SHP77 (cell line): ENCODE measurements at places on chromosomes 2 and 18.

DNA sequence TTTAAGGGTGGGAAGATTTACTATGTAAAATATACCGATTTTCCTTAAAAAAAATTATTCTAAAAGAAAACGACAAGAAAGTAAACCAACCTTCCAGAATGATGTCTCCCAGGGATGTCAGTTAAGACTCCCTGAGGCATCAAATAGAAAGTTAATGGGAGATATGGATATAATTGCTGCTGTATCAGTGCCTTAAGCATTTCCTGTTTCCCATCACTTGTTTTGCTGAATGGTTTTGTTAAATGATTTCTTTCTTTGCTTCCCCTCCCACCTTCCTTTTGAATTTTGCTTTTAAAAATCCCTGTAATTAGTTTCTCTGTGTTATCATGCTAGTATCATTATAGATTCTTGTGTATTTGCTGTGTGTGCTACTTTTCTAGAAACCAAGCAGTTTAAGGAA, 154.3 kb upstream of the CWC22 start:
- DNase-seq, result no peak

DNA sequence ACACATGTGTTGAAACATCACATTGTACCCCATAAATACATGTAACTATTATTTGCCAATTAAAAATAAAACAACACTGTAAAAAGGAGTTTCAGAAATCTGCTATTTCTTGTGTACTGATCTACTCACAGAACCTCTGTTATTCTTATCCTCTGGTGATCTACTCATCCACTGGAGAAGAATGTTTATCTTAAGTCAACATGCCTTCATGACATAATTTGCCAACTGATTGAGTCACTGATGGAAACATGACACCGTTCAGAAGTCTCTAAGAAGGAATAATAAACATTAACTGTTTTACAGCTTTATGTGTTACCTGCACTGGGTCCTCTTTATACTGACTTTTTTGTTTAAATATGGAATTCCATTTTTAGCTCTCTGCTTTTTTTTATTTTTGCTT, 555.2 kb downstream of the DCDC2C start:
- DNase-seq, result peak; percentile 71

DNA sequence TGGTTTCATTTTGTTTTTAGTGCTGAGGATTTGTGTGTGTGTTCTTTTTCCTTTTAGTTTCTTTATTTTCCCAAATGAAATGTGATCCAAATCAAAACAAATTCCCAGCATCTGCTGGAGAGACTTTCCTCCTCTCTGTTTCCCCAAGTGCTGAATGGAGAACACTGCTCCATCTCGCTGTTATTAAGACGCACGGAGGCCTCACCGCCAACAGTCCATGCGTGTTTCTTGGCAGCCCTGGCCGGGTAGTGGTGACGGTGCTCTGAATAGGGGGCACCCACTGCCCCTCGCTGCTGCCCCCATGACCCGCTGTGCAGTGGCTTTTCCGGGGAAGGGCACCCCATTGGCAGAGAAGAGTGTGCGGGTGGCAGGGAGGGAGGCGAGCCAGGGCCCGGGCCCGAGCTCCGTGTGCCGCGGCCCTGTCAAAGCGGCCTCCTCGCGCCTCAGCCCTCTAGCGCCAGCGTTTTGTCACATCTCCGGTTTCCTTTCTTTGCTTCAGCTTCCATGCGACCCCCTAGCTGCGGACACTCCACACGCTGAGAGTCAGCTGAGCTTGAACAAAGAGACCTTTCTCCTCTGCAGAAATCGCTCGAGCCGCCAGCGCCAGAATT, 473.7 kb upstream of the SALL3 start:
- DNase-seq, result no peak

GRCh38 chr2:109636317-109636716, 22.2 kb downstream of the SOWAHC start:
- no peak for DNase-seq

- no peak for DNase-seq
These were observed 108.8 kb downstream of the STPG4 start for GRCh38 chr2:47046271-47046670.

GRCh38 chr18:77341527-77342325, 92.1 kb downstream of the GALR1 start:
- no peak for DNase-seq

DNA sequence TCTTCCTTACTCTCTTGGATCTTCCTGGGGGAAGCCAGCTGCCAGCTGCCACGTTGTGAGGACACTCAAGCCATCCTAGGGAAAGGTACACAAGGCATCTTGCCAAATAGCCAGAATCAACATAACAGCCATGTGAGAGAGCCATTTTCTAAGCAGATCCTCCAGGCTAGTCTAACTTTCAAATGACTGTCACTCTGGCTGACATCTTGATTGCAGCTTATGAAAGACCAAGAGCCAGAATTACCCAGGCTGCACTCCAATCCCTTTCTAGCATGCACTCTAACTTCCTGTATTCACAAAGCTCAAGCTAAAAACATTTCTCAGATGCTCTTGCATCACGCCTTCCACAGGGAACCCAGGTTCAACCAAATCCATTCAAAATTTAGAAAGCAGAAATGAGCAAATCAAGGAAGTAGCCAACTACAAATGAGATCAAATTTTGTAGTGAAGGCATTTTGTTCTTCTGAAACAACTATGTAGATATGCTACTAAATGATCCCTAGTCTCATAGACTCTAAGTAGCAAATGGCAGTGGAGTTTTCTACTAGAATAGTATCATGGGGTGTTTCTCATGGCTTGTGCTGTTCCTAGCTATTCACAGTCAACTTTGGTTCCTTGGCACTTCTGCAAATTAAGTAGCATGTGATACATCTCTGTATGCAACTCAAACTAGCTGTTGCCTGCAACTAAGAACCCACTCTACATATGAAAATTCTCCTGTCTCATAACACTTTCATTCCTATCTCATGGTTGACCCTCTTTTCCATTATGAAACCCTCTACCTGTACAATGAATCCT, 281.9 kb downstream of the ZEB2 start:
- DNase-seq, result peak; percentile 62

DNA sequence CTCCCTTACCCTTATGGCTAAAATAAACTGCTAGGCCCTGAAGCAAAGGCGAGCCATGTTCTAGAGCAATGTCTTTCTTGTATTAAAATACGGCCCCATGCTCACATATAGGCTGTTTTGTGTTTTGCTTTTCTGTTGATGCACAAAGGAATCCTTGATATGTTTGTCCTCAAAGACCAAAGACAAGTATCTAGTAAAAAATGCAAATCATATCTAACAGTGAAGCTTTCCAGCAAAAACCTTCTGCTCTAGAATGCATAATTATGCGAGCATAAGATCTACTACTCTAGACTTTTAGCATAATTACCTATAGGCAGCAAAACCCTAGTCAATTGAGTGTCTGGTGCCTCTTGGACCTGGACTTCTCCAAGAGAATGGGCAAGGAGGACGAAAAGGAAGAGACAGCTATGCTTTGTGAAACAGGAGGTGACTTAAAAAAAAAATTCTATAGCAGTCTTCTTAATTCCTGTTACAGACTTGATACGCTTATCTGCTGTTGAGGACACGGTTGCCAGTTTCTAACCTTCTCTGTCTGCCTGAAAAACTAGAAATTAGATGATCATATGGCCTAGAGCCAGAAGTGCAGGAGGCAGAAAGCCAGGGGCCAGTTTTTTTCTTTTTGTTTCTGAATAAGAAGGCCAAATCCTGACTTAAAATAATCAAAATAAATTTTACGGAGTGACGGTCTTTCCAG, 1.5 kb upstream of the AMMECR1L start:
- no peak for DNase-seq

- DNase-seq, result no peak
These were observed 19.0 kb upstream of the DIPK1C start for GRCh38 chr18:74476140-74476539.

DNA sequence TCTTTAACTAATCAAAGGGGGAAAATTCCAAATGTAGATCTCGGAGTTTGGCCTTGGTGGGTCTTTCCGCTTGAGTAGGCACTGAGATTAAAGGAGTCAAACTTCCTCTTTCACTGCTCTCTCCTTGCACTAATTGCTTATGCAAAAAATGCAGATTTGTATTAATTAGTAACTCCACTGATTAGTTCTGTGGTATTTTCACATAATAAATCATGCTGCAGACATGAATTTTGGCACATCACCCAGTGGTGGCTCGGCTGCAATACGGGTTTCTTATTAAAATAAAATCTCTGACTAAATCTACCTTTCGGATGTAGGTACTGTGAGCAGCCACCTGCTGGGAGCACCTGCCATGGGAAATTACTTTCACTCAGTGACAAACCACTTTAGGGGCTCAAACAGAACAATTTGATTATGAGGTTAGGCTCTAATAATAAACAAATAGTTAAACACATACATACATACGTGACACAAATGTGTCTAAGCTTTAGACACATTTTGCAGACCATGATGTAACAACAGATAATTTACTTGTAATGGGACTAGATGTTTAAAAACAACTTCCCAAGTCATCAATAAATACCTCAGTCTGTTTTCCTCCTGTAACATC, 6.4 kb upstream of the NEUROD1 start:
- DNase-seq, result no peak

DNA sequence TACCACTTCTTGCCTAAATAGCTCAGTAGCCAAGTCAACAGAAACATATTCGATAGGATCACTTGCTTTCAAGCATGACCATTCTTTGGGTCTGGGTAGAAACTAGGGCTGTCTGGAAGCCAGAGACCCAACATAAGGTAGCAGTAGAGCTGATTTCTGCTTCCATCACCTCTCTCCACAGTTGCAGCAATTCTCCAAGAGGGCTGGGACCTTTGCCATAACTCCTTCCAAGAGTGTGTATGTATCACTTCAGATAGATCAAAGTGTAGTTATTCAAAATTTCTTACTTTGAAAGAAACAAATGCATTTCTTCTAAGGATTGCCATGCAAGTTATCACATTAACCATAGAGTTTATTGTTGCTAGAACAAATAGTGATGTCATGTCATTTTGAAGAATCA, 172.0 kb upstream of the GALNT5 start:
- DNase-seq, result no peak

- no peak for DNase-seq
These were observed 38.6 kb upstream of the TANK start for GRCh38 chr2:161121622-161122021.

DNA sequence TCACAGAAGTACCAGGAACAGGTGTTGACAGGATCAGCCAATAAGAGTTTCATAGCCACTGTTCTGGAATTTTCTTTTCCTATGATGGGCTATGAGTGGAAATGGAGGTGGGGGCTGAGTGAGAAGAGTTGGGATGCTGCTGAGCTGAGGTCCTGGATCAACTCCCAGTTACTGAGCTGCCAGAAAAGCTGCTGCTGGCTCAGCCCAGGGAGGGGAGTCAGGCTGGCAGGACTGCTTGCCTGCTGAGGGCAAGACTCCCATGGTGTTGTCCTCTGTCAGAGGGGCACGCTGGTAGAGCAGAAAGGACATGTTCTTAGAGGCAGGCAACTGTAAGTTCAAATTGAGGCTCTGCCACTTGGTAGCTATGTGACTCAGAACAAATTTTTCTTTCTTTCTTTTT, 11.8 kb downstream of the TPGS2 start:
- DNase-seq, result no peak

DNA sequence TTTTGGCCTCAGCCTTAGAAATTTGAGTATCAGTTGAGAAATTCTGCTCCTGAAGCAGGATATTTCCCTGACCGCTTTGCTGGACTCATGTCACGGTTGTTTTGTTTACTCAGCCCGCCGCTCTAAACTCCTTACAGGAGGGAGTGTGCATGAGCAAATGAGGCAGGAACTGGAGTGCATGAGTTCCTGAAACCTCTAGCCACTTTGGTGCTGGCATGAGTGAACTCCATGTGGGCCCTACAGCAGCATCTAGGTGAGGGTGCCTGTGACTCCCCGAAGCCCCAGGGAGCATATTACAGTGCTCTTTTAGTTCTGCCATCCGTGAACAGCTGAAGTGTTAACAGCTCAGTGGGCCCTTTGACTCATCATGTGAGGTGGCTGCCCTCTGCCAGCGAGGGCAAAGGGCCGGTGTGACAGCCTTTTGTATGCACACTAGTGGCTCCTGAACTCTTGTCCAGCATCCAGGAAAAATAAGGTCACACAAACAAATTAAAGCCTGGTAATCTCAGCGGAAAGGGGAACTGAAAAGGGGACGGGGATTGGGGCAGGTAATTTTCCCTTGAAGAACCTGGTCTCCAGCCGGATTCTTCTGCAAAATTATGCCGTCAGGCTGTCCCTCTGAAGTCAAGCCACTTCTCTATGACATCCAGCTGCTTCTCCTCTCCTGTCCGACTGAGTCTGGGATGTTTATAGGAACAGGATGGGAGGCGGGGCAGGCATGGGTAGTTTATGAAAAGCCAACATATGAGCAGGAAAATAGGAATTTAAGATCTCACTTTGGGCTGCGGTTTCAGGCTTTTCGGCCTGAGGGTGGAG, 1668.7 kb downstream of the SUCLG1 start:
- peak; percentile 59 for DNase-seq

DNA sequence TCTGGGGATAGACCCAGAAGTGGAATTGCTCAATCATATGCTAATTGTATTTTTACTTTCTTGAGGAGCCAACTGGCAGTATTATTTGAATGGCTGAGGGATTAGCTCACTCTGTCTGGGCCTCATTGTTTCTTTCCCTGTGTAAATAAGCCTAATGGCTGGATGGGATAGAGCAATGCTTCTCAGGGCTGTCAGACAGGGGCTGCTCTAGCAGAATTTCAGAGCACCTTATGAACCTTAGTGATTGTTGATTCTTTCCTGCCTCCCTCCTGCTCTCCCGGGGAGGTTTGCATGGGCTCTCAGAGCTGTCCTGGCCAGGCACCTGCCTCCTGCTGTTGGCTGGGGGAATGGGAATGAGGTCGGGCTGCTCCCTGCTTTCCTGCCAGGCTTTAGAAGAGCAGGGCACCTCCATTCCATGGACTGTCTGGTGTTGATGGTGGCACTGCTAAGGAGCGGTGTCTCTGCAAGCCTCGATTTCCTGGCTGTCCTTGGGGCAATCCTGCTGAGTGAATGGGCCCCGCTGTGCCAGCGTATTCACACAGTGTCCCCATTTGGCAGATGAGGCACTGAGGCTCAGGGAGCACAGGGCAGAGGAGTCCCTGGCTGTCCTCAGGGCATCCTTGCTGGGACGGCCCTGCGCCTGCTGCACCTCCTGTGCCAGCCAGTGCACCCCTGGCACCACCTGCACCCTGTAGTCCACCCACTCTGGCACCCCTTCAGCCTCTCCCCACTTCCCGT, 468.2 kb upstream of the HS6ST1 start:
- peak; percentile 4 for DNase-seq

GRCh38 chr2:78408795-78409118, 616.7 kb upstream of the REG3G start:
- DNase-seq, result peak; percentile 6

DNA sequence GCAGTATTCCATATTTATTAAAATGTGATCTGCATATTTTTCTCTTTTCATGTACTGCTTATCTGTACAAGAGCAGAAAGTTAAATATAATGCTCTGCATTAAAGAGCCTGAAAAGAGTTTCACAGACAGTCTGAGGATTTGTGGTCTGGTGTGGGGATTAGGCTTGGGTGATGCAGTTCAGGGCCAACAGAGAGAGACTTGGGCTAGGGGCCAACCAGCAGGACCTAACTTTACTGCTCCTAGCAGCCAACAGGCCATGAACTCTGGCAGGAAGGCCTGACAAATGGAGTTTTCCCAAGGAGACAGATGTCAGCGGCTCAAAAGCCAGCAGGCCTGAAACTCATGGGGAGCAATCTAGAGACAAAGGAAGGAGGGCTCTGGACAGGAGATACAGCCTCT, 169.6 kb downstream of the LRRTM1 start:
- DNase-seq, result no peak

GRCh38 chr18:56118422-56118821, 520.0 kb downstream of the TXNL1 start:
- no peak for DNase-seq
